Activated naive CD8-positive, alpha-beta T cell treated with anti-CD3 and anti-CD28 coated beads for 36 hours (primary cell): ENCODE measurements at places on chromosomes 5 and 9. TPM values are rescaled to one million over a fixed set of nuclear protein-coding genes. Genes with fewer than 3 reads are reported as not detected.
A peak's percentile ranks its signal among the peaks of the same experiment; 100 is the strongest.

The CYSRT1 gene
- 0.49 TPM for total RNA-seq

The SLC46A2 gene
- not detected for total RNA-seq

The ANKRD55 gene
- 0.23 TPM for total RNA-seq

- DNase-seq = peak; percentile 27
Observed at GRCh38 chr5:116577064-116577788, 2.6 kb upstream of the SEMA6A start.

DNA sequence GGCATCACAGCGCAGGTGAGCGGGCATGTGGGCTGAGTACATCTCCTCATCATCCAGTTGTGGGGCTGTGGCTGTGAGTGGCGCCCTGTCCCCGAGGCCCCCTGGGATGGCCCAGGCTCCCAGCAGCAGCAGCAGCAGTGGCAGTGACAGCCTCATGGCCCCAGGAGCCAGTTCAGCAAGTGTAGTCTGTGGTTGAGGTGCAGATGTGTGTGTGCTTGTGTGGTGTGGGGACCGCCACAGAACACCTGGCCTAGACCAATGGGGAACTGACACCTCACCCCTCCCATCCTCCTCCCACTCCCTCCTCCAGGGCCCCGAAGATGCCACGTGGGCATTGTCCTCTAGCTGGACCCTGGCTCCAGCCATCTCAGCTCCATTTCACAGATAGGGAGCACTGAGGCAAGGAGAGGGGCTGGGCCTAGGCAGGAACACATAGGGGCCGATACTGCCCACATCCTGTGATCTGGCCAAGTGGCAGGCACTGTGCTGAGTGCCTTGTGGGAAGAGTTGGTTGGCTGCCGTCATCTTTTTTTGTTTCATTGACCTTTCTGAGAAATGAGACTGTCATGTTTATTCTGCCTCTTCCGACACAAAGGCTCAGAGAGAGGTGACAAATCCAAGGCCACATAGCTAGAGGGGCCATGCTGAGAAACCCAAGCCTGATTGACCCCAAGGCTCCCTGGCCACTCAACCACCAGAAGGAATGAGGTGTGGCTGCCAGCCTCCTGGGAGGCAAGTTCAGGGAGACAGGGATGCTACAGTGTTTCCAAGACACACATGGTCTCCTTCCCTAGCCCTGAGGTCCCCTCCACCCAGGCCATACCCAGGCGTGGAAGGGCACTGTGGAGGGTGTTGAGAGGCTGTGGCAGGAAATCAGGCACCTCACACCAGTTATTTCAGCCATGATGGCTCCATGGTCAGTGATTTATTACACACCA, at the start of gene MZB1:
MZB1 (minus strand) TSS at position 213 of the 938 bp plus-strand sequence; CDS start at position 156, 57 bp downstream.
- peak; percentile 79 for DNase-seq

DNA sequence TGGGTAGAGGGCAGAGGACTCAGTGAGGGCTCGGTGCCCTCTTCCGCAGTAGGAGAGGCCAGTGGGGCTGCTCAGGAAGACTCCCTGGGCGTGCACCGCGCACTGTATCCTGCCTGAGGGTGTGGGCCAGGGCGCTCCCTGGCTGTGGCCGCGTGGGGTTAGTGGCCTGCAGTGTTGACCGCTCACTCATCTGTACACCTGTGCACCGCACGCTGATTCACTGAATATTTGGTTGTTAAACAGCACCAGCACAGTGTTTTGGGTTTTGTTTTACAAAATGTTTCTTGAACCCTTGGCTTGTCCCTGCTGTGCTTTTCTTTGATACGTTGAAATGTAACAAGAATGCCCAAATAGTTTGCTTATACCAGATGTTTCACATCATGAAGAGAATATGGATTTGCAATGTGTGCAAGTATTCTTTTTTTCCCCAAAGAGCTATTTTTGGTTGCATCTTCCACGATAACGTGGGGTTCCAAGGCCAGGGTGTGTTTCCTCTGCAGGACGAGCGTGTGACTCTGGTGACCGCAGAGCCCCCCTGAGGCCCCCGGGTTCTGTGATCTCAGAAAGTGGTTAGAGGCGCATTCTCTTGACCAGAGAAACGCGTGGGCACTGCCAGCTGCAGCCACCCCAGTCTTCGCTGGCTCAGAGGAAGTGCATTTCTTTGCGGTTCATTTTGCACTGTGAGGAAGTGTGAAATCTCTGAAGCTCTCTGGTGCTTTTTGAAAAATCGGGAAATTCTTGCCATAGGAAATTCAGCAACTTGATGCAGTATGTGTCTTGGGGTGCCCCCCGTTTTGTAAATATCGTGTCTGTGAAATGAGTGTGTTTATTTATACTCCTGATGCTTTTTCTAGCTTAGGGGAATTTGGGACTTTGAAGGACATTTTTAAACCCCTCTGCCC, 46.9 kb downstream of the AHRR start:
- peak; percentile 46 for DNase-seq

- no peak for DNase-seq
Observed at GRCh38 chr5:169656125-169656901, 19.2 kb downstream of the DOCK2 start.

GRCh38 chr5:154863291-154864080, 5.1 kb downstream of the CNOT8 start:
- no peak for DNase-seq
